Suprapubic skin (tissue), 4 donors: ENCODE measurements at places on chromosomes 1 and 21.

- DNase-seq, result peak; percentile 72
Observed at GRCh38 chr1:39098546-39099250, 72.5 kb downstream of the NDUFS5 start.

GRCh38 chr1:165842671-165843129, 15.3 kb downstream of the UCK2 start:
- DNase-seq, result no peak

GRCh38 chr21:44601596-44602462, 1.4 kb downstream of the KRTAP10-7 start:
- DNase-seq, result peak; percentile 35

GRCh38 chr1:192543445-192543844, 32.1 kb upstream of the RGS1 start:
- DNase-seq, result no peak

DNA sequence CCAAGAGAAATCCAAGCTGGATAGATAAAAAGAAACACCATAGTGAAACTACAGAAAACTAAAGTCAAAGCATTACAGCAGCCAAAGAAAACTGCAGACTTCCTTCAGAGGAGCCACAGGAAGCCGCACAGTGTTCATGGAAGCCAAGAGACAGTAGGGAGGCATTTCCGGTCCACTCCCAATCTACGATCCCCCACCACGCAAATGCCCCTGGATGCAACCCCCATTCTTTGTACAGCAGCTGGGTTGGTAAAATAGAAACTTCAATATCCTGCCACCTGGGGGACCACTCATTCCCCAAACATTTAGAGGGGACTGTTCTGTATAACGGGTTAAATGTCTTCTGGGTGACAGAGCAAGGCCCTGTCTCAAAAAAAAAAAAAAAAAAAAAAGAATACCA, 43.9 kb upstream of the TSPEAR start:
- peak; percentile 22 for DNase-seq

DNA sequence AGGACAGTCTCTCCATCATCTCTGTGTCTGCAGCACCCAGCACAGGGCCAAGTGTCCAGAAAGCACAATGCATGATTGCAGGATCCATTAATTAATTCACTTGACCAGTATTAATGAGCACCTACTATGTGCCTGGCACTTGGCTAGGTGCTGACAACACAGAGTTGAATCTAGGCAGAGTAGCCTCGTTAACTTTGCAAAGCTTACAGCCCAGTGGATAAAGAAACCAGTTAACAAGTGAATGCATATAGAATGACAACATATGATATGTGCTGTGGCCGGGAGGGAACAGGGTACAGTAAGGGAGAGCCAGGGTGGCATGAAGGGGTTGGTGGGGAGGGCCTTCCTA, 10.9 kb downstream of the SLC1A7 start:
- no peak for DNase-seq

GRCh38 chr1:67333603-67334002, 25.9 kb downstream of the IL12RB2 start:
- DNase-seq, result no peak

DNA sequence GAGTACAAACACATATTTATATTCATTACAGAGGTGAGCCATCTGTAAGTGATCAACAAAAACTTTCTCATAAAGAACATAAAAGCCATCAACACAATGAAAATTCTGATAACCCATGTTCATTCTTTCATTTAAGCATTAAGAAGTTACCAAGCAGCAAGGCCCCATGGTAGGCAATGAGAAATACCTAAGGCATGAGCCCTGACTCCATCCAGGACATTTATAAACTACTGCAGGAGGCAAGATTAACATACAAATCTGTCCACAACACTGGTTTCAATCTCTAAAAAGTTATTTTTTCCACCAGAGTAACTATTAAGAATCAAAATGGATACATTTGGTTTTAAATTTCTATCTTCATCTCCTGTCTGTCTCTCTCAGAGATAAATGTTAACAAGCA, 76.1 kb downstream of the SIPA1L2 start:
- no peak for DNase-seq

DNA sequence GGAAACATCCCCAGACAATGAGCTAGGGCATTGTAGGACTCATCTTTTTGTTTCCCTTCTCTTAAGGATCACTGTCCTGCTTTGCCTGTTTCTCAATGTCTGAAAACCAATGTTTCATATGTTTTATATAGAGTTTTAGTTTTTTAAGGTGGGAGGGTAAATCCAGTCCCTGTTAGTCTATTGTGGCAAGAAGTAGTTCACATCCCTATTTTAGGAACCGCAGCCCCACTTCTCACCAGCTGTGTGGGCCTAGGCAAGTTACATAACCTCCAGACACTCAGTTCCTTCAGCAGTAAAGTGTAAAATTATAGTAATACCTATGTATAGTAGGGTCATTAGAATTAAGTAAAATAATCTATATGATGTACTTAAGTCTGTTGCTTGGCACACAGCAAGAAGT, 105.8 kb upstream of the WLS start:
- no peak for DNase-seq

DNA sequence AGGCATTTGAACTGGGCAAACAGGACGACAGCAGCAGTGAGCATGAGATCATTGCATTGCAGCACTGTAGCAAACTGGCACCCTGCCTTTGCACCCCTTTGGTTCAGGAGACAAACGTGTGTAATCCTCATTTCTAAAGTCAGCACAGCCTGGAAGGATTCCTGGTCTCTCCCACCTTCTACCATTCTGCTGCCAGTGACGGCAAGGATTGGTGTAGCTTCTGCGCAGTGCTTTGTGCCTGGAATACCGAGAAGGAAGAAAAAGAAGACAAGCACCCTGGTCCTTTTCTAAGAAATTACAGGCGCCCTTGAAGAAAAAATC, 805.3 kb downstream of the USP25 start:
- DNase-seq, result peak; percentile 91

DNA sequence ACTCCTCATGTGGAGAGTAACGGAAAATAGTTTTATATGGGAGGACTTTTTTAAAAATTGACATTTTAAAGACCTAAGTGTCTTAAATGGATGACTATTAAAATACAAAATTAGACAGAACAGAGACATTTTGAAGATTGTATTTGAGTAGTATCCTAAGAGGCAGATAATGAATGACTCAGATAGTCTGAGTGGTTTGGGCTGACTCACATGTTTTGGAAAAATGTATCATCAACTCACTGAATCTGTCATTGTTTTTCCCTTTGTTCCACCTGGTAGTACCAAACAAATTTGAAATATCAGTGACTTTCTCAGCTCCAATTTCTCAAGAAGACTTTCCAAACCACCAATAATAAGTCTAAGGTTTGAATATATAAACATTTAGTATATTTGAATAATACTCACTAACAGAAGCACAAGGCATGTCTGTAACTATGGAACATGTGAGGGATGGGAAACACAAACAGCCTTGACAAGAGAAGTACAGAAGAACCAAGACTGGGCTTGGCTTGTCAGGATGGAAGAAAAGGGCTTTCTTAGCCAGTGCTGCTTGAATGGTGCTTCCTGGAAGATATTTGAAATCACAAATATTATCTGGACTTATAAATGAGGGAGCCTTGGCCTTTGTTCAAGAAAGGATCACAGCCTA, 90.6 kb downstream of the SGIP1 start:
- no peak for DNase-seq

DNA sequence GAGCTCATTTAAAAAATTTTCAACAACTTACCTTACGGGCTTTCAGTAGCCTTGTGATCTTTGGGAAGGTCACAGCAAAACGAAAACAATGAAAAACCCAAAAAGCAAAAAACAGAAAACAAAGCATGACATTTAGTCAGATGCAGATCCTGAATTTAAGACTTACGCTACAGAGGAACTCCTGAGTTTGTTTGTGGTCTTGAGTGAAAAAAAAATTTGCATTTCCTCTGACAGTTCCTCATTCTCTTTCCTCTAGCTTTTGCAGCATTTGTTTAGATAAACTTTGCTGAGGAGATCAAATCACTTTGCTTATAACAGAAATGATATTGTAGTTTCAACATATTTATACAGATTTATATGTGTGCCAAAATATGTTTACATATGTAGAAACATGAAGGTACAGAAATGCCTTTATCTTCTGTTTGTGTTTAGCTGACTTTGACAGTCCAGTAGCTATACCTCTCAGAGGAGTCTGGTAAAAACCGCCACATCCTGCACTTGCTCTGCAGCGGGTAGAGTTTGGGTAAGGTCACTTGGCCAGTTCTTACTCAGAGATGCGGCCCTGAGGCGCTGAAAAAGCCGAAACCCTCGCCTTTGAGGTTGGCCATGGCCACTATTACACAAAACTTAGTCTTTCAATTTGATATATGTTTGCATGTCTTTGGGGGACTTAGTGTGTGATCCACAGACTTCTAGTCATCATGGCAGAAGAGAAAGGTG, 142.5 kb downstream of the TNR start:
- DNase-seq, result no peak
